WTC11 (cell line): ENCODE measurements at places on chromosomes 13 and 19. TPM values are rescaled to one million over a fixed set of nuclear protein-coding genes. Genes with fewer than 3 reads are reported as not detected.

ANKRD24 gene
- 11.3 to 15.0 TPM (median 14.8 TPM) in 3 replicates for total RNA-seq

DNA sequence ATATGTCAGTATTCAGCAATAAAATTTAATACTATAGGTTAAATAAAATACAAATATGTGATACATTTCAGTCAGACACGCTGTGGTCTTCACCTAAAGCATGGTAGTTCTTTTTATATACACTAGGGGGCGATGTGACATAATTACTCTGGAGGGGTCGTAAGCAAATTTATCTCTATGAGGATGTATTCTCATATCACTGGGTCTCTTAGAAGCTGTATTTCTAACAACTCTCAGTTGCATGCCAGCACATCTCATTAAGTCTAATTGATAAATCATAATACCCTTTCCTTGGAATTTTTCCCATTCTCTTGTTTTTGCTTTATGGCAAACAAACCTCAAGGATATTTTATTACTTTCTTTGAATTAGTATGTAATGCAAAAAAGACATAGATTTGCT lies 3.9 kb upstream of the PCDH17 start:
- DNase-seq: no peak

- no peak for DNase-seq
Observed at GRCh38 chr13:51246025-51246417, 23.8 kb downstream of the FAM124A start.

- DNase-seq: peak; percentile 65
Observed at GRCh38 chr13:22040810-22041364, 370.0 kb downstream of the FGF9 start.

BAX gene
- 346 to 387 TPM (median 351 TPM) in 3 replicates for total RNA-seq

GRCh38 chr19:18416778-18417249 lies 2.4 kb upstream of the SSBP4 start:
- peak; percentile 88 for DNase-seq

ZNF345 gene
- total RNA-seq: 4.5 to 6.4 TPM (median 5.2 TPM) in 3 replicates

- peak; percentile 65 for DNase-seq
Observed at GRCh38 chr13:28058866-28059613, 41.3 kb downstream of the FLT3 start.

GRCh38 chr13:101111894-101112293 lies 304.4 kb downstream of the NALCN start:
- no peak for DNase-seq

HSH2D gene
- total RNA-seq: 1.6 to 3.2 TPM (median 3.0 TPM) in 3 replicates

DNA sequence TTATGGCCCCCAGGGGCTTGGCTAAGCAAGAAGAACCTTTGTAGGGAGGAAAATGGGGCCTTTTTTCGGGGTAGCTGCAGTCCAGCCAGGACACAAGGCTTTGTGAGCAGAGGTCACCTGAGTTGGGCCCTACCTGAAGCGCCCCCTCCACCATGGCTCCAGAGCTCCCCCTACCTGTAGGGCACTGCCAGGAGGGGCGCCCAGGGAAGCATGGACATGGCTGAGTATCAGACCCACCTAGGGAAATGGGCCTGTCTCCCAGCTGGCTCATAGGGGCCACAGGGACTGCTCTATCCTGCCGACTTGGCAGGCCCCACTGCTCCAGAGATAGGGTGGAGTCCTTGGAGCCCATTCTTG lies 9.0 kb upstream of the CEBPA start:
- peak; percentile 52 for DNase-seq
